NCI-H1417 (cell line): ENCODE measurements at places on chromosomes 5 and 9.
A peak's percentile ranks its signal among the peaks of the same experiment; 100 is the strongest.

GRCh38 chr5:155686131-155686530, 640.8 kb upstream of the SGCD start:
- no peak for DNase-seq

DNA sequence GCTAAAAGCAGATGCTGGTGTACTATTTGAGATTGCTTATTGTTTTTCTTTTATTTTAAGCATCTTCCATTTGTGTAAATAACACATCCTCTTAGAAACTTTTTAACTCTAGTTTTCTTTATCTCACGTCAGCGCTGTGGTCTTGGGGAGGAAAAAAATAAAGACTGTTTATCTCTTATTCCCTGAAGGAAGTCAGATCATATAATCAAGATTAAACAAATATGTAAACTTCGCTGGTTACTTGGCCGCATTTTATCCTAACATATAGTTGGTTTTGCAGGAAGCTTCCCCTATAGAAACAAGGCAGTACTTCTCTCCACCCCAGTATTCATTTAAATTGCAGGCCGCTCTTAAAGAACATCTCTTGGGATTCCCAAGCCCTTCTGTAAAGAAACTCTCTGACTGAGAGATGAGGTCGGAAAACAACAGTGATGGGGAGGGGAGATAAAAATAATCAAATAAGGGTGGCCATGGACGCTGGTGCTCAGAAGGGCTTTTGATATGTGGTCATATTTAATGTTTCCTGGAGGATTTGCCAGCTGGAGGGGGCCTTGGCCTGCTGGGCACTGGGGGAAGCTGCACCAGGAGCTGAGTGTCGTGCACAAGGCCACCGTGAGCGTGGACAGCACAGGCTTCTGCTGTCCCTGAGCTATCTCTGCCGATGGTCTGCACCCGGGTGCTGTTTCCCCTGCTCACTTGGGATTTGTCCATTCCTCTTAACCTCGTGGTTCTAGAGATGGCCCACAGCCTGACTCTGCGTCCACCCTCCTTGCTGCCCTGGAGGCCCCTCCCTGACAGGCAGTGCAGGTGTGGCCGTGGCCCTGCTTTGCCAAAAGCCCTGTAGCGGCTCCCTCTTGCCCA, 23.8 kb downstream of the NEURL1B start:
- no peak for DNase-seq

GRCh38 chr5:76642390-76643040, 19.3 kb upstream of the F2RL2 start:
- DNase-seq = no peak

- DNase-seq = no peak
Measured at GRCh38 chr5:79850316-79850822, 140.7 kb downstream of the MTX3 start.

GRCh38 chr9:93436218-93436617, 15.3 kb upstream of the FAM120A start:
- DNase-seq = no peak

GRCh38 chr5:38165435-38165834, 92.9 kb upstream of the EGFLAM start:
- DNase-seq = no peak

- DNase-seq = no peak
Measured at GRCh38 chr5:89596821-89597220, 713.8 kb upstream of the MEF2C start.

- peak; percentile 31 for DNase-seq
Measured at GRCh38 chr5:76402886-76403765, at the start of gene IQGAP2. IQGAP2 (plus strand) TSS chr5:76403285; CDS start chr5:76403546, 261 bp downstream.

DNA sequence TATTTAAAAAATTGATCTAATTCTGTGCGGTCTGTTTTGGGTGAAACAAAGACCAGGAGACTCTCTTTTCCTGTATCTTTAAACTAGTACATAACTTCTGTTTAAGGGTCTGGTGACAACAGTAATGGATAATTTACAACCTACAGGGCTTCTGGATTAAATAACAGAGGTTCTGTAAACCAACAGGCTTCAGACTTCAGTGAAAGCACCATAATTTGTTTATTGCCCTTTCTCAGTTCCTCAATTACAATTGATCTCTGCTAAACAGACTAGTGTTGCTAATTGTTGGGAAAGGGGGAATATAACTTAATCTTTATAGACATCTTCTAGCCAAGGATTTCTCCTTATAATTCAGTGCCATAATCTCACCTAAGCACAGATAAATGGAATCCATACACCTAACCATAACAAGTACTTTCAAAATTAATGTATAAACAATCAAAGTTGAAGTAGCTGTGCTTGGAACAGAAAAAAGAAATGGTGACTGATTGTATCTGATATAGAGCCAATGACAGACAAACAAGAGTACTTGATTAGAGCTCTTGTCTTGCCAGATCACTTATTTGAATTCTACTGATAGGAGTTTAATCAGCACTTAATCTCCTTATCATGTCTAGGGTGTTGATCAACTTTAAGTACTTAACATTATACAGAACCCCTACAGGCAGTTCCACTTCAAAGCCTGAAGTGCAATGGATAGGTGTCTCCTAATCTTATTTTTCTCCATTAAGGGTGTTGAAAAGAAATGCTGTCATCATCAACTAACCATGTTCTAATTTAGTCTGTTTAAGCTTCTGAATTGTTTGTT, 536.0 kb downstream of the NR2F1-AS1 start:
- DNase-seq = no peak

DNA sequence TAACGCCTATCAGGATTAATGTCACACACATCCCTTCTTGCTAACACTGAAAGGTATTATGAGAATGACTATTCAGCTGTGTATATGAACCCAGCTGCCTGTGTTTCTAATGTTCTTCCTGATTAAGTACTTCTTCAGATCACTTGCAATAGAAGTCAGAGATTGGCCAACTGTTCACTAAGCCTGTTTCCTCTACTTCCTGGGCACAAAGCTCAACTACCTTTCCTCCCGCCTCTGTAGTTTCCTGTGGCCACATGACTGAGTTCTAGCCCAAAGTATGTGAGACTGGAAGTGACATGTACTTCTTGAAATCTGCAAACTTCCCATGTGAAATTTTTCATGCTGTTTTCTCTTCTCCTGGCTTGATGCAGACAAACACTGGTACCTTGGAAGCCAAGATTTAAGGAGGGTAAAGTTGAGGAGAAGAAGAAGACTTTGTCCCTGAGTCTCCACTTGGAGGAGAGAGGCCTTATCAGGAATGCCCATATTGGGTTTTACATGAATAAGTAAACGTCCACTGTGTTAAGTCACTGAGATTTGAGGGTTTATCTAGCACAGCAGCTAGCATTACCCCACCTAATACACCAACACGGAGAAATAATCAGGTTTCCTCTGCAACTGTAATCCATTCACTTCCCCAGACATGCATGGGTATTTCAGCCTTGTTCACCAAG, 58.6 kb downstream of the SLIT3 start:
- no peak for DNase-seq

GRCh38 chr9:89346696-89347095, 28.4 kb downstream of the SECISBP2 start:
- DNase-seq = no peak

DNA sequence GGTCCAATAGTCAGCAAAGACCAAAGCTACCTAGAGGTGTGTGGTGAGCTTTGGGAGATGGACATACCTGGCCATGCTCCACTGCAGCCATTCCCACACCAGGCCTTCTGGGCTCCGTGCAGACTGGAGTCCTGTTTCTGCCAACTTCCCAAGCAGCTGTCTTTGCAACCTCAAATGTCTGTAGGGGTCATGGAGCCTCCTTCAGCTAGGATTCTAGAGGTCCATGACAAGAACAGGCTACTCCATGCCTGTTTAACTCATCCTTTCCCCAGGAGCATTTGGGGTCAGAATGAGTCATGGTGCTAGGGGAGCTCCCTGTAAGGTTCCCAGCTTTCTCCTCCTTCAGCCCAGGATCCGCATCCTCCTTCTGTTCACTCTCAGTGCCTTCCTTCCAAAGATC, 17.1 kb downstream of the VPS13A start:
- no peak for DNase-seq

DNA sequence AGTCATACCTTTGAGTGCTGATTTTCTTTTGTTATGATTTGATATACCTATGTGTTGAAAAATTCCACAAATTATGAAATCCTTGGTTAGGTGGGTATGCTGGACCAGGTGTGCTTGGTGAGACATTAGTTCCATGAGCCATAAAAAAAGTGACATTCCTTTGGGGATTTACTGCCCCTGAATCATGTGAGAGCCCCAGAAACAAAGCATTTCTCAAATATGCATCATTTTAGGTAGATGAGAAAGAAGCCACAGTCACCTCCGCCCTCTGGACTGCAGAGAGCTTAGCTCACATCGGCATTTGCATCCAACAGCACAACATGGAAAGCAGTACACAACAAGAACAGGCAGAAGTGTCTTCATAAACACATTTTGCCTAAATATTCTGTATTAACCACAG, 55.3 kb downstream of the DAP start:
- no peak for DNase-seq

- no peak for DNase-seq
Measured at GRCh38 chr9:34568774-34569173, 20.8 kb downstream of the CNTFR start.

GRCh38 chr5:127844581-127845021, 141.4 kb downstream of the CCDC192 start:
- DNase-seq = no peak

DNA sequence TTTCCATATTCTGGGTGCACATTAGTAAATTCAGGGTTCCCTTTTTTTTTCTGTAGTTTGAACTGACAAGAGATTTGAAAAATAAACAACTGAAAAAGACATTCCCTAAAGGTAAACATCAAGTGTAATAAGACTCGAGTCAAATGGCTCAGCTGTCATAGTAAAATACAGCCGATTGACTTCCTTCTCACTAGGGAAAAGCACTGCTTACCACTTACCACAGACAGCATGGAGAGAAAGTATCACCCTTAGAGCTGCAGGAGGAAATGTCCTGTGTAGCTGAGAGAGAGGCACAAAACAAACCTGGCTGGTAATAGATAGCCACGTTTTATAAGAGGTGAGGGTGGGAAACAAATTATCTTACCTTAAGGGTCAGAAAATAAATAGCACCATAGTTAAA, 12.1 kb upstream of the DMAC1 start:
- DNase-seq = peak; percentile 51

- DNase-seq = no peak
Measured at GRCh38 chr5:176180339-176180738, 57.9 kb upstream of the SIMC1 start.

- no peak for DNase-seq
Measured at GRCh38 chr5:14628346-14628745, 36.2 kb upstream of the OTULIN start.

GRCh38 chr5:106314221-106314824, 1356.4 kb downstream of the EFNA5 start:
- no peak for DNase-seq

DNA sequence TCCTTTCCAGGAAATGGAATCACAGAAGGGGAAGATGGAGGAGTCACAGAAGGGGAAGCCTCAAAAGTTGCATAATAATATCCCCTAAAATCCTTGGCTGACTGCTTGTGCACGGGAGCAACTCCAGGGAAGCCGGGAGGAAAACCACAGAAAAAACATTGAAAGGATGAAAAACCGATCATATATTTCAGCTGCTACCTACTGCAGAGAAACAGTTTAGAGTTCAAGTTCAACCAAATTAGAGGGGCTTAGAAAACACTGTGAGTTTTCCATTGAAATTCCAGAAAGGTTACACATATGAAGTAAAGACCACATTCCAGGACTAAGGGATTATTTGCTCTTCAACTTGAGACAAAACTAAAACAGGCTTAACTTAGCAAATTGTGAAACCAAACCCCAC, 37.6 kb upstream of the MTAP start:
- no peak for DNase-seq

DNA sequence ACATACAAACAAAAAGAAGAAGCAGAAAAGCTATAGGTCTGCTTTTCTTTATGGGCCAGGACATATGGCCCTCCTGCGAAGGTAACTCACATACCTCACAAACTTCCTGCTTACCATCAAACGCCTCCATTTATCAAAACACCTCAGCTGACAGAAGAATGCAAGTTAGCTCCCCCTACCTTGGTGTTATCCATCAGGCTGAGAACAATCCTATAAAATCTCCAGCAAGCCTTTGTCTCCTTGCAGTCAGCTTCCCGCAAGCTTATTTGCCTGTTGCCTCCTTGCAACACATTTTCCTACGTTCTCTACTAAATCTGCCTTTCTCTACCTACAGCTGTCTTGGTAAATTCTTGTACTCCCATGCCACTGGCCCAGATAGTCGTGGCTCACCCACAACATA, 22.7 kb upstream of the PCA3 start:
- DNase-seq = no peak

DNA sequence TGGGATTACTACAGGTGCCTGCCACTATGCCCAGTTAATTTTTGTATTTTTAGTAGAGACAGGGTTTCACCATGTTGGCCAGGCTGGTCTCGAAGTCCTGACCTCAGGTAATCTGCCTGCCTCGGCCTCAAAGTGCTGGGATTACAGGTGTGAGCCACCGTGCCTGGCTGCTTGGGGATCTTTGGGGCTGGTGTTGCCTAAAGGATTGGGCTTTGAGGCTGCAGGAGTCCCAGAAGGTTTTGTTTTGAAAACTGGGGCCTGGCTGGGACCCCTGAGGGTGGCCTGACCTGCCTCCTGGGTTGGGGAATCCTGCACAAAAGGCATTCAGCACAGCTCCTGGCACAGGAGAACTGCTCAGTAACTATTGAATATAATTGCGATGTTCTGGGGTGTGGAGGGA, 25.1 kb upstream of the SHB start:
- DNase-seq = no peak

DNA sequence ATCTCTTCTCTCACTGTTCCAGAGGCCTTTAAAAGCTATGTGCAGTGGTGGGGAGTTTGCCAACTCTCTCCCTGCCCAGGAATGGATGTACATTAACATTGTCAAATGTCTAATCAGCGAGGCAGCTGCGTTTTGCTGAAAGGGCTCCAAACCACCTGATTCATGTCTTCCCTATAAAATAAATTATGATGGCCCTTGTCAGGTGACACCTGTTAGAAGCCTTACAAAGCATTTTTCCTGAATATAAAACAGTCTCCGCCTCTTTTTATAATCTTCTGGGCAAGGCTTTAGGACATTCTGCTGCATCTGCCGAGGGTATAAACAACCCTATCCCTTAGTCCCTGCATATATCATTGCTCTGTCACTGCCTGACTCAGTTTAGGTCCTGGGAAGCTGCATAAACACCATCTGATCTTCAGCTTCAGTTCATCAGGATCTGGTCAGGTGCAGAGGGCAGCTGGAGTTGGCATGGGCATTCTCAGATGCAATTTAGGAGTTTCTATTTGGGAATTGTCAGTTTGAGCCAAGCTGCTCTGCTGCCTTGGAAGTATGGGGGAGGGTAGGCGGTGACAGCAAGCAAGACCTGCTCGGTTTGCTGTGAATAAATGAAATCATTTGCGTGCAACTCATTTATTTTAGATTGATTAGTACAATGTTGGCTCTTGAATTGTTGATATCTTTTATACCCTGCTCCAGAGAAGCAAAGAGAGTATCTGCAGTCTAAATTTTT, 103.5 kb downstream of the ACER2 start:
- peak; percentile 14 for DNase-seq
